ENCODE measurements at places on chromosomes 16 and 17. TPM values are rescaled to one million over a fixed set of nuclear protein-coding genes. Genes with fewer than 3 reads are reported as not detected.

DNA sequence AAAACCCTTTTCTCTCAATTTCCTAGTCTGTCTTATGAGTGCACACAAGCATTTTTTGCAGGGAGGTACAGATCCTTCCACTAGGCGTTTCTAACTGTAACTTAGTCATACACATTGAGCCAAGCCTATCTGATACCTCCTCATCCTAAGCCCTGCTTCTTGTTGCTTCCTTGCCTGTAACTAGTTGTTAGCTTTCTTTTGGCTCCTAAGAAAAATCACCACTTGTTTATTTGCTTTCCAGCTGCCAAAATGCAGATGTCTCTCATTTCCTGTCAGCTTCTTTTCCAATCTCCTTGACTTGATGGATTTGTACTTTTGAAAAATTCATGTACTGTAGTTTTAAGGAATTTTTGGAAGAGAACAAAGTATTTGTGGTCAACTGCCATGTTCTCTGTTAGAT, 73.7 kb downstream of the TNRC6C start:
- no peak for DNase-seq

DNA sequence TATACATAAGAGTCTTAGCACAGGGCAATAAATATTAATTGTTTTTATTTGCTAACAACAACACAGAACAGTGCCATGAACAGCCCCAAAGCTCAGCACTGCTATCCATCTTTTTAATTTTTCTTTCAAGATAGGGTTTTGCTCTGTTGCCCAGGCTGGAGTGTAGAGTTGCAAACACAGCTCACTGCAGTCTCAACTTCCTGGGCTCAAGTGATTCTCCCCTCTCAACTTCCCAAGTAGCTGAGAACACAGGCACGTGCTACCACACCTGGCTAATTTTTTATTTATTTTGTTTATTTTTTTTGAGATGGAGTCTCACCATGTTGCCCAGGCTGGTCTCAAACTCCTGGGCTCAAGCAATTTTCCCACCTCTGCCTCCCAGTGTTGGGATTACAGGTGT, 47.6 kb upstream of the AKAP1 start:
- DNase-seq = no peak

DNA sequence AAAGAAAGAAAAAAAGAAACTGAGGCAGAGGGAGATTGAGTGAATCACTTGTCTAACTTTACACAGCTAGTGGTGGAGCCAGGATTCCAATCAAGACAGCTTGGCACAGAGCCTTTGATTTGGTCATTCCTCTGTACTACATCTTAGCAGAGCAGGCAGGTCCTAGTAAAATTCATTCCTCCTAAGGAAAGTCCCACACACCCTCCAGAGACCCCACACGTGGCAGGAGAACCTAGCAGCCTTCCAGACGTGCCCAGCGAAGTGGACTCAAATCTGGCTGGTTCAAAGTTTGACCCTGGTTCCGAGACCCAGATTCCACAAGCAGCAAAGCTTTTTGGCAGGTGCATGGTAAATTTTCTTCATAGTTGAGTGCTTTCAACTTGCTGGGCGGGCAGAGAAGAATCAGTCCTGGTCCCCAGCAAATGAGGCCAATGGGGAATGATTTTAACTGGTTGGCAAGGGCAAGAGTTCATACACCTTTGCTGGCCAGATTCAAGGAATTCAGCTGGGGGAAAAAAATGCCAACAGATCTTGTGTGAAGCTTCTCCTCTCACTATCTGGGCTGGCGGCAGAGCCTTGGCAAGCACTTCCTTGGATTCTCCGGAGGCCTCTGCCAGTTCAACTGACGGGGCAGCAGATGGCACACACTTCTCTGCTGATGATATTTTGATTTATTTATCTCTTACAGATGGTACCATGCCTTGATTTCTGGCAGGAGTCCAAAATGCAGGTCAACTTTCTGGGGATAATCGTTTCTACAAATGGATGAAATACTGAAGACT, 82.4 kb downstream of the GSG1L start:
- DNase-seq = peak; percentile 93

DNA sequence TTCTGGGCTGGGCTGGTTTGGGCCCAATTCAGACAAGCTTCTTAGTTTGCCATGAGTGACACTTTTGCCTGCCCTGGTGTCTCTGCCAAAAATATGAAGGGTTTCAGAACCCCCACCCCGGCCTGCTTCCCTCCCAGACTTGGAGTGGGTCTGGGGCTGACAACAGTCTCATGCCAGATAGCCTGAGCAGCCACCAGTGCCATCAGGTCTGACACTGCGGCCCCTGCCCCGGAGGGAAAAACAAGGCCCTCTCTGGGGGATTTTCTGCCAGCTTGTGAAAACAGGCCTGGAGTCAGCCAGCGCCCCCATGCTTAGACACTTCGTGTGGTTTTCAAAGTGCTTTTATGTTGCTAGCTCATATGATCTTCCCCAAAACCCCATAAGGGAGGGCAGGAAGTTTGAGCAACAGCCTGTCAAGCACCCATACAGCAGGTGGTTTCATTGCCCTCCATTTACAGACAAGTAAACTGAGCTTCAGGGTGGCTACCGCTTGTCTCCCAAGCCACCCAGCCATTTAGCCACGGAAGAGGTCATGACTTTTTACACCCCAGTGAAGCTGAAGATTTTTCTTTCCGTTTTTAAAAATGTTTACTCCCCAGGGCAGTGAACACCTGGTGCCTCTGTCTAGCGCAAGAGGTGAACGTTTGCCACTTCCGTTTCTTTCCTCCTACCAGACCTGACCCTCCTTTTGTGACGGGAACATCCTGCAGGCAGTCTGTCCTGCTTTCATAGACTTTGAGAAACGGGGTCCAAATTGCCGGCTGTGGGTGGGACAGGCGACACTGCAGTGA, 300.6 kb downstream of the SEC14L1 start:
- DNase-seq = no peak

DNA sequence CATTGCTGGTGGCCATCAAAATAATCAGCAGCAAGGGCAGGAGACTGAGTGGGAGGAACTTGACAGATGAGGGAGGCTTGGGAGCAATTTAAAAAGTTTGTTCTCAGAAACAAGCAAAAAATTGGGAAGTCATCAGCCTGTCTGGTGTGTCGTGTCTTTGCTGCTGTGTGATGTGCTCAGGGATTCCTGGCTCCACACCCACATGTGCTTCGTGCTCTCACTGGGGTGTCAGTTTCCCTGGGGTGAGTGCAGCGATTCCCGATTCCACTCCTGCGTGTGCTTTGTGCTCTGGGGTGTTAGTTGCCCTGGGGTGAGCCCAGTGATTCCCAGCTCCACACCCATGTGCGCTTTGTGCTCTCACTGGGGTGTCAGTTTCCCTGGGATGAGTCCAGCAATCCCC, 228.1 kb downstream of the SNX29 start:
- no peak for DNase-seq

DNA sequence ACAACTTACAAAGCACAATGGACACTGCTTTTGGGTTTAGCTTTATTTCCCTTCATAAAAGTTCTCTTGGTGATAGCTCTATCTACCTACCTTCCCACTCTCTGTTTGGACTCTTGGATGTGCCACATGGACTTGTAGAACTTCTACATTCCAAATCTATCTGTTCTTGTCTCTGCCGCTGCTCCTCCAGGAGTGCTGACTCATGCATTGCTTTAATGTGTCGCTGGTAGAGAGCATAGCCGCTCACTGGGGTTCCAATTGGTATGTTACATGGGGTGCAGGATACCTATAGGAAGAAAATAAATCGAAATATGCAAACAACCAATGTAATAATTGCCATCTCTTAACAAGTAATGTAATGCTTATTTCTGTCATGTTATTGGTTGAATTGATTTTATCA, 92.1 kb downstream of the TTC19 start:
- DNase-seq = no peak

DNA sequence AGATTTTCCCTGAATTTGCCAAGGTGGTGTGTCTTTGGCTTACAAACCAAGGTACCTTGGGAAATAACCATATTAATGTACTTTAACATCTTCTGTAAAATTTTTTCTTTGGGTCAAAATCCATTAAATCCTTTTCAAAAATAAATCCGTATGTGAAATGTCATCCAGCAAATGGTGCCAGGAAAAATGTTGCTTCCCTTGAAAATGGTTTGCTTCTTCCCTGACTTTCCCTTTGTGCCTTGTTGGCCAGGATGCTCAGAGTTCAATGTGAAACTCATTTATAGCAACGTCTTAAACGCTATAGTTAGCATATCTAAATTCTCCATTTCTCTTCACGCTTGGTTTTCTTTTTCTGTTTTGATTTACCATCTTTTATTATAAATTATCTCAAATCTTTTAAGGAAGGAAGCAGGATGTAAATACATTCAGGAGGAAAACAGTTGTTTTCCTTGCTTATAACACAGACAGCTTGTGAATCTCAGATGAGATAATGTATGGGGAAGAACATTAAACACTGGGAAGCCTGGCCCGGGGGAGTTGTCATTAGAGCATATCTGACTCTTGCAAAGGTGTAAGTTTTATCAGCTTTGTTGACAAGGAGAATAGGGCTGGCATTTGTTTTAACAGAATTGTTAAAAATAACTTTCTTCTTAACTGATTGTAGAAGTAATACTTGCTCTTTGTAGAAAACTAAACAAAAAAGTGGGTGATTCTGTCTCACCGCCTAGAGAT, 42.1 kb downstream of the GPRC5B start:
- no peak for DNase-seq

GRCh38 chr16:19882186-19882585, 2.5 kb downstream of the GPRC5B start:
- peak; percentile 90 for DNase-seq

DNA sequence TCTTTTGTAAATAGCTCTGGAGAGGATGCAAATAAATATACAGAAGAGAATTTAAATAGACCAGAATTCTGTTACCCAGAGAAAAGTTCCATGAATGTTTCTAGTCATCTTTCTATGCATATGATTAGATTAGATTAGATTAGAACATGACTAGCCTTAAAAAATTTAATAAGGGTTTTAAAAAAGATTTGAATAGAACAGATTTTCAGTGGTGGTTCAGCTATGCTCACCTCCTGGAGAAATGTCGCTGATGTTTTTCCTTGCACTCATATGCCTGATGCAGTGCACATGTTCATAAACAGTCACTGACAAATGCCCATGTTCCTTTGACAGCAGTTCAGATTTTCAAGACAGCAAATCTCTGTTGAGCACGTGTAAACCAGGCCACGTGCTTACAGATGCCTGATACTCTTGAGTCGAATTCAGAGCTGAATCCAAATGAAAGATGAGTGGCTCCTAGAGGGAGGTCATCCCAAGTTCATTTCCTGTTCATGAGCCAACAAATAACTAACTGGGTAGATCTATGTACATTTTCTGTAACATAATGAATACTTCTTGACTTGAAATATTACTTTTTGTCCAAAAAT, 19.9 kb upstream of the RAB11FIP4 start:
- no peak for DNase-seq

GRCh38 chr16:8458481-8459046, 131.7 kb downstream of the TMEM114 start:
- DNase-seq = no peak

DNA sequence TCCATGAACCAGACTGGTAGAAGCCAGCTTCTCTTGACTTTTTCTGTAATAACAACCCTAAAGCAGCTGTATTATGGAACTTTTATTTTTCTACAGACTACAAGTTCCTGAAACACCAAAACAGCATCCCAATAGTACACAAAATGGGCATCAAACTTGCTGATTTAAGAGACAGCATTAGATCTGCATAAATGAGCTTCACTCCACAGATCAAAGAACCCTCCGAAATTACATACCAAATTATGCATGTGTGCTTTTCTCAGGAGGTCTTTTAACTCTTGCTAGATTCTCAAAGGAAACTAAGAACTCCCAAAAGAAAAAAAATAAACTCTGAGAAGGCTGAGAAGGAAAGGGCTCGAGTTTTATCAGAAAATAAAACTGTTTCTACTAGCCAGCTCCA, 12.3 kb downstream of the UBE2G1 start:
- DNase-seq = no peak

- no peak for DNase-seq
Measured at GRCh38 chr17:50153650-50154575, 3.4 kb upstream of the PPP1R9B start.

GRCh38 chr17:59371416-59372100, 40.1 kb downstream of the YPEL2 start:
- no peak for DNase-seq

DNA sequence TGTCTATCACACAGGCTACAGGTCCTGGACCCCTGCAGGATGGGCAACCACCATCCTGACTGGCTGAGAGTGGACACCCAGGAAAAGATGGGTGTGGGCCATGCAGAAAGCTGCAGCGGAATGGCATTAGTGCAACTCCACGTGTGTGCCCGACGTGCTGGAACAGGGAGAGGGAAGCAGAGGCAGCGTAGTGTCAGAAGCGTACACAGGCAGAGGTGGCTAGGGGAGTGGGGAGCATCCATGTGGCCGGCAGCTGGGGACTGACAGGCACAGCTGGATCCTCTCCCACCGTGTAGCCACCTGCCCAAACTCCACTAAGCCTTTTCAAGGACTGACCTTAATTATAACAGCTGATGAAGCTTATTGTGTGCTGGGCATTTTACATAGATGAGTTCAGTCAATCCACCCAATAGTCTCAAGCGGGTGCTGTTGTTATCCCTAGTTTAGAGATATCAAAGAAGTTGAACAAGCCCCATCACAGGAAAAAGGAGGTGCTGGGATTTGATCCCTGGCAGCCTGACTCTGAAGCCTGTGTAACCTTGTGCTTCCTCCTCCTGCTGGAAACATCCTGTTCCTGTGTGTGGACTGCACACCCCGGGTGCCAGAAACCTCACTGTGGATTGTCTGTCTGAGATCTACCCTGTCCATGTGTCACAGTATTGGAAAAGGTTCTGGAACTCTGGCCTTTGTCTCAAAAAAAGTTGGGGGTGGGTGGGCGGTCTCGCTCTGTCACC, 114.0 kb downstream of the PRKCA start:
- DNase-seq = no peak

DNA sequence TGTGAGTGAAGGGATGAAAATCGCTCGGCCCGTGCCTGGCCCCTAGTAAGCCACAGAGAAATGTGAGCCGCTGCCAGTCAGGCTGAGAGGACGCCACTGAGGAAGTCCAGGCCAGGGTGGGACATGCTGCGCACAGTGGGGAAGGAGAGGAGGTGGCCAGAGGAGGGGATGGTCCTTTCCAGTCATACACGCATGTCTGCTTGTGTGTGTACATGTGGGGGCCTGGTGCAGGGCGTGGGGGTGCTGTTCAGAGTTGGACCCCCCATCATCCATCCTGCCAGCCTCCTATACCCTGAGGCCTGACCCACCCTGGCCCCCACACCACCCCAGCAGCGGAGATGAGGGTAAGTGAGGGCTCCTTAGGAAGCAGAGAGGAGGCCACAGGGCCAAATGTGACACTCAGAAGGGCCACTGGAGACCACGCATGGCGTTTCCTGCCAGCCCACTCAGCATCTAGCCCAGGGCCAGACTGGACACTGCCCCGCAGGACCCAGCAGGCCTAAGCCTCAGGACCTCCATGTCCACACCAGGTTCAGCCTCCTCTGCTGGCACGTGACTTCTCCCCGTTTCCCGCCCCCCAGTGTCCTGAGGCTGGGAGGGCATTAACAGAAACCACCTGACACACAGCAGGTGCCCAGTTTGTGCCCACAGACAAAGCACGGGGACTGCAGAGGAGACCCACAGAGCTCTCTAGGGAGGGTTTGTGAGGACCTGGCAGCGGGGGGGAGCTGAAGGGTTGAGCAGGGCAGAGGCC, 7.0 kb downstream of the DOC2A start:
- DNase-seq = no peak

GRCh38 chr17:53176629-53177028, 646.1 kb upstream of the KIF2B start:
- no peak for DNase-seq

- no peak for DNase-seq
Measured at GRCh38 chr16:78277321-78278055, 178.0 kb downstream of the WWOX start.

MRPL10 gene
- 10.6 TPM for total RNA-seq

CDH8 gene
- total RNA-seq = 28.5 TPM

SLC43A2 gene
- total RNA-seq = 19.6 TPM

SEPTIN12 gene
- total RNA-seq = 0.28 TPM

TBC1D3 gene
- total RNA-seq = not detected

SLC6A2 gene
- 0.11 TPM for total RNA-seq

MMP25 gene
- 1.4 TPM for total RNA-seq

HBA1 gene
- 718 TPM for total RNA-seq
